ENCODE measurements at places on chromosomes 6 and 20.

- DNase-seq: no peak
These were observed 4.5 kb downstream of the DPM1 start for GRCh38 chr20:50953821-50954220.

GRCh38 chr20:54023406-54023805 lies 47.0 kb downstream of the BCAS1 start:
- no peak for DNase-seq

GRCh38 chr20:12072221-12072953 lies 154.7 kb downstream of the BTBD3 start:
- no peak for DNase-seq

DNA sequence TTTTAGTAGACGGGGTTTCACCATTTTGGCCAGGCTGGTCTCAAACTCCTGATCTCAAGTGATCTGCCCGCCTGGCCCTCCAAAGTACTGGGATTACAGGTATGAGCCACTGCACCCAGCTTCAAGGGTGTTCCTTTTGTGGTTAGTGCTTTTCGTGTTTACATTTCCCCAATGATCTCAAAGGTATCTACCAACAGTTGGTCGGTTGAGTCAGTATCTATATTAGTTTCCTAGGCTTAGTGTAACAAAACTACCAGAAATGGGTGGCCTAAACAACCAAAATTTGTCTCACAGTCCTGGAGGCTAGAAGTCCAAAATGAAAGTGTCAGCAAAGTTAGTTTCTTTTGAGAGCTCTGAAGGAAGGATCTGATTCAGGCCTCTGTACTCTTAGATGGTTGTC lies 30.1 kb downstream of the CASP8AP2 start:
- DNase-seq: no peak

DNA sequence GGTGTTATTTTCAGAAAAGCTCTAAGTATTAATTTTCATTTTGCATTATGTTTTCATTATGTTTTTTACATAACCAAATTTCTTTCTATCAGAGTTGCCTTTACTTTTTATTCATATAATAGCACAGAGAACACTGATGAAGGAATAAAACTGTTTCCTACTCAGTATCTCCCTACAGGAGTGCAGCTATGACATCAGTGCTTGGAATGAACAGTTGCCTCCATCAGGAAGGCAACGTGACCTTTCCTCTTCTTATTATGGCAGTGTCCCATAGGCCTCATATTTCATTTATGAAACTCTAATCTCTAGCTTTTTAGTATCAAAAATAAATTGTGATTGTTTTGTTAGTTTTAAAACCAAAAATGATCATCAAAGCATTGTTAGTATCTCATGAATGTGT lies 712.8 kb downstream of the CD109 start:
- no peak for DNase-seq

GRCh38 chr20:53574819-53575218 lies 18.8 kb downstream of the ZNF217 start:
- no peak for DNase-seq

Measured in retinal pigment epithelial cell (primary cell).